ENCODE measurements at places on chromosomes 6 and 20.

- H3K4me3 ChIP-seq, result no peak overlapping the region
- H3K36me3 ChIP-seq, result no peaks in the 10 kb centered on the region
- no peak for DNase-seq
- no peak overlapping the region for H3K27ac ChIP-seq
- H3K4me1 ChIP-seq, result no peaks in the 10 kb centered on the region
These were observed 89.9 kb upstream of the MBOAT1 start for GRCh38 chr6:20302168-20302567.

DNA sequence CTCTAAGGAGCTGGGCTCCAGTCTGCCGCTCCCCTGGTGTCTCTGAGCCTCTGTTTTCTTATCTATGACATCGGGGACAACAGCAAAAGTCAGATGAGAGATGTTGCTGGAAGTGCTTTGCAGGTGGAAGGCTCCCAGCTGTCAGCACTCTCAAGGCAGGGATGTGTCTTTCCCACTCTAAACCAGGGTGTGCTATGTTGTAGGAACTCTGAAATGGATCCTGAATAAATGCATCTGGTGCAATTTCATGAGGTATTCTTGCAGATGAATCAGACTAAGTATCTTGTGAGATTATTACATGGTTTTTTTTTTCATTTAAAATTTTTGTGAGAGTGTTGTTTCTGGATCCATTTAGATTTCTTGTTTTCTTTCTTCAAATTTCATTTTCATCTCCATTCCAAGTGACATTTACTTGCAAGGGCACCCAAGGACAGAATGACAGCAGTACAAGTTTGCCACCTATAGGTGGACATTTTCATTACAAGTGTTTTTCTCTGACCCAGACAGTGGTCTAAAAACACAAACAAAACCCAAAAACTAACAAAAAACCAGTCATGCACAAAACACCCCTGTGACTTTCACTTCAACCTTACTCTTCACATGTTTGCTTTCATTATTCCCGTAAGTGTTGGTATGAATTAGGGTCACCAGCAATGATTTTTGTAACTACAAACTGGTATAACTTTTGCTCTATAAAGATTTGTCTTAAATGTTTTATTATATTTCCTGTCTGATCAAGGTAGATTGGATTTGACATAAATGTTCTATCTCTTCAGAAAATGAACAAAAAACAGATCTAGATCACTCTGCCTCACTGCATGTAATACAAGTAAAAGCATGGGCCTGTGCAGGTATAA is 14.7 kb upstream of the SIM1 start:
- H3K27ac ChIP-seq, result no peak overlapping the region
- no peak overlapping the region for H3K4me3 ChIP-seq
- peaks cover 11% of the 10 kb centered on the region for H3K27me3 ChIP-seq
- H3K36me3 ChIP-seq, result no peaks in the 10 kb centered on the region
- no peaks in the 10 kb centered on the region for H3K4me1 ChIP-seq

- H3K4me1 ChIP-seq, result peaks cover 50% of the 10 kb centered on the region
- peak overlapping the region; percentile 93 for H3K27ac ChIP-seq
- H3K36me3 ChIP-seq, result peaks cover 64% of the 10 kb centered on the region
- no peaks in the 10 kb centered on the region for H3K27me3 ChIP-seq
- DNase-seq, result peak; percentile 81
These were observed 1.8 kb downstream of the SLA2 start for GRCh38 chr20:36644032-36644705.

- no peak for DNase-seq
- no peaks in the 10 kb centered on the region for H3K4me1 ChIP-seq
- no peaks in the 10 kb centered on the region for H3K27me3 ChIP-seq
- no peak overlapping the region for H3K27ac ChIP-seq
- H3K4me3 ChIP-seq, result no peak overlapping the region
- H3K36me3 ChIP-seq, result peaks cover 30% of the 10 kb centered on the region
These were observed 473.5 kb downstream of the UTRN start for GRCh38 chr6:144758602-144759001.

- H3K4me1 ChIP-seq, result no peaks in the 10 kb centered on the region
- no peak overlapping the region for H3K27ac ChIP-seq
- H3K4me3 ChIP-seq, result no peak overlapping the region
- no peak for DNase-seq
These were observed 826.0 kb upstream of the EPHA7 start for GRCh38 chr6:94245395-94245794.

- no peak overlapping the region for H3K4me3 ChIP-seq
- peaks cover 11% of the 10 kb centered on the region for H3K4me1 ChIP-seq
- DNase-seq, result no peak
- peaks cover 10% of the 10 kb centered on the region for H3K36me3 ChIP-seq
These were observed 37.6 kb upstream of the CHMP4B start for GRCh38 chr20:33773412-33774089.

- no peak for DNase-seq
- H3K27ac ChIP-seq, result no peak overlapping the region
- no peaks in the 10 kb centered on the region for H3K4me1 ChIP-seq
- no peaks in the 10 kb centered on the region for H3K36me3 ChIP-seq
- H3K27me3 ChIP-seq, result no peaks in the 10 kb centered on the region
These were observed 174.1 kb downstream of the COL21A1 start for GRCh38 chr6:56073315-56073714.

DNA sequence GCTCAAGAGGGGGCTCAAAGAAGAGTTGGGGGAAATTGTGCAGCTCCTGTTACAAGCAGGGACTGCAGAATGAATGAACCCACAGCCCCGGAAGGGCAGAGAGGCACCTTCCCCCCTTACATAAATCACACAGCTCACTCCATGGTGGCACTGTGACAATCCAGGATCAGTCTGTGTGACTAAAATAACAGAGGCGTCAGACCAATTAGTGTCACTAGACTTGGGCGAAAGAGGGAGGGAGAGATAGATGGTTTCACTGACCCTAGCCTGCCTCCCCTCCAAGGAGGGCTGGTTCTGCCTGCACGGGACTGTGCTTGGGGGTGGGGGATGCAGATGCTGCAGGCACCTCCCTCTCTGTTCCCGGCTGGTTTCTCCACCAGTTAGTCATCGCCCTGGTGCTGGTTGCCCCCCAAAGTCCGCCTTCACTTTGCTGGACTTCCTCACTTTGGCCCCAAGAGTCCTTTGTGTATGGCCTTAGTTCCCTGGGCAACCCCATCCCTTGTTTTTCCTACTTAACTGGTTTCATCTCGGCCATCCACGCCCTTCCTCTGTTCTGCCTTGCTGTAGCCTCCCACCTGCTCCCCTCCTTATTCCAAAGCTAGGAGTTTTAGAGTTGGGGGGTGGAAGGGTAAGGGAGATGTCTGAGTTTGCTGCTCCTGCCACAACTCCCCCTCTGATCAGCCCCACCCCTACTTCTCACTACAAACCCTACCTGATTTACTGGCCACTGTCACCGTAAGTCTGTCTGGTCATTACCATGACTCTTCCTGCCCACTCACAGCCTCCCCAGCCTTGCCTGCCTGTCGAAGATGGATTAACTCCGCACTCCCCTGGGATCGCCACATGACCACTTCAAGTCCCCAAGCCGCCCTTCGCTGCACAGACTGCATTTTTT is 17.7 kb downstream of the CCDC167 start:
- H3K4me3 ChIP-seq, result no peak overlapping the region
- H3K27ac ChIP-seq, result peak overlapping the region; percentile 40
- no peaks in the 10 kb centered on the region for H3K4me1 ChIP-seq
- H3K36me3 ChIP-seq, result peaks cover 48% of the 10 kb centered on the region
- no peaks in the 10 kb centered on the region for H3K27me3 ChIP-seq

GRCh38 chr6:166365806-166366205 is 16.9 kb downstream of the MPC1 start:
- H3K27ac ChIP-seq, result no peak overlapping the region
- DNase-seq, result no peak
- no peak overlapping the region for H3K4me3 ChIP-seq
- H3K36me3 ChIP-seq, result peaks cover 13% of the 10 kb centered on the region

- peaks cover 42% of the 10 kb centered on the region for H3K36me3 ChIP-seq
- no peak for DNase-seq
- peak overlapping the region; percentile 96 for H3K4me3 ChIP-seq
- peaks cover 53% of the 10 kb centered on the region for H3K4me1 ChIP-seq
- H3K27ac ChIP-seq, result peak overlapping the region; percentile 86
- H3K27me3 ChIP-seq, result no peaks in the 10 kb centered on the region
These were observed 2.1 kb downstream of the CPNE1 start for GRCh38 chr20:35662551-35662950.

DNA sequence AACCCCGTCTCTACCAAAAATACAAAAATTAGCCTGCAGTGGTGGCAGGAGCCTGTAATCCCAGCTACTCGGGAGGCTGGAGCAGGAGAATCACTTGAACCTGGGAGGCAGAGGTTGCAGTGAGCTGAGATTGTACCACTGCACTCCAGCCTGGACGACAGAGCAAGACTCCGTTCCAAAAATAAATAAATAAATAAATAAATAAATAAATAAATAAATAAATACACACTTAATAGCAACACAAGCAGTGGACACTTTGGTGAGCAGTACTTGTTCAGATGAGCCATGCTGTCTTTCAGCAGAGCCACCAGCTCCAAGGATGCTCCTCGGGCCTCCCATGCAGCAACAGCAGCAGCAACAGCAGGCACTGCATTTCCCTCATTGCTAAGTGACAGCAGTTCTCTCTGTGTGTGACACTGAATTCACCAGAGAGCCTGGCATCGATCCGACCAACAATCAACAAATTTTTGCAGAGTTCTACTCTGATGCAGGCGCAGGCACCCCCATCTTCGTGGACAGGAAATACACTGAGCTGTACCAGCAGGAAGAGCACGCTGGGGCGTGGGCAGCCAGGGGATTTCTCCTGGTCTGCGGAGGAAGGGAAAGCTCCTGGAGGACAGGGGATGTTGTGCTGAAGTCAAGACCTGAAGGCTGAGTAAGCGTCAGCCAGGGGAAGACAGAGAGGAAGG is 54.0 kb upstream of the SNX9 start:
- H3K4me1 ChIP-seq, result peaks cover 40% of the 10 kb centered on the region
- H3K27me3 ChIP-seq, result peaks cover 12% of the 10 kb centered on the region
- DNase-seq, result peak; percentile 21
- H3K4me3 ChIP-seq, result no peak overlapping the region
- H3K27ac ChIP-seq, result peak overlapping the region; percentile 5

DNA sequence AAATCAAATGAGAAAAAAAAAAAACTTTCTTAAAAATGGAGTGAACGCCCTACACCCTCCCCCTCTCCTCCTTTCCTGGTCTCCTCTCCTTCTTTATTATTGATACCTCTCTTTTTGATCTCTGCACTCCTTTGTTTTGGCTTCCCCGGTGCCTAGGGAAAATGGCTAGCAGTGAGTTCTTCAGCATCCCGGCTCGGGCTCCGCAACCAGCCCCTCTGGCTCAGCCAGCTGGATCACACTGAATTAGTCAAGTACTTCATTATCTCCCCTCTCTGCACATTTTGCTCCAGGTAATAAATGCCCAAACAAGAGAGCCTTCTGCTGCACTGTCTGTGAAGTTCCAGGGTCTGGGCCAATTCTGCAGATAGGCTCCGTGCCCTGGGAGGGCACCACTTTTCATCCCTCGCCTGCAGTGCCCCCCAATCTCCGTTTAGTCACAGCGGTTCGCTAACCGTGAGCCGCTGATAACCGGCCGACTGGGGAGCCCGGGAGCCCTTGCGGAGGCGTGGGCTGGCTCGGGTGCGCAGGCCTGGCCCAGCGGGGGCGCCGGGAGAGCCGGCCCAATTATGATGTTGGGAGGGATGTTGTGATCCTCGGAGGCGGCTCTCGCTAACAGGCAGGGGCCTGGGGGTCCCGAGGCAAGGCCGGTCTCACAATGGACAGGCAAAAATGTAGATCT is 301.9 kb downstream of the TFAP2A start:
- peaks cover 8% of the 10 kb centered on the region for H3K27me3 ChIP-seq
- no peaks in the 10 kb centered on the region for H3K36me3 ChIP-seq
- no peak overlapping the region for H3K4me3 ChIP-seq
- no peaks in the 10 kb centered on the region for H3K4me1 ChIP-seq

All from activated CD8-positive, alpha-beta T cell treated with anti-CD3 and anti-CD28 coated beads, Interleukin-2, amount 10 ng/mL, durations not matched to agents 7 days and 5 days (primary cell).